Large intestine (tissue), 12 donors: ENCODE measurements at places on chromosomes 5 and 9.
A peak's percentile ranks its signal among the peaks of the same experiment; 100 is the strongest.

DNA sequence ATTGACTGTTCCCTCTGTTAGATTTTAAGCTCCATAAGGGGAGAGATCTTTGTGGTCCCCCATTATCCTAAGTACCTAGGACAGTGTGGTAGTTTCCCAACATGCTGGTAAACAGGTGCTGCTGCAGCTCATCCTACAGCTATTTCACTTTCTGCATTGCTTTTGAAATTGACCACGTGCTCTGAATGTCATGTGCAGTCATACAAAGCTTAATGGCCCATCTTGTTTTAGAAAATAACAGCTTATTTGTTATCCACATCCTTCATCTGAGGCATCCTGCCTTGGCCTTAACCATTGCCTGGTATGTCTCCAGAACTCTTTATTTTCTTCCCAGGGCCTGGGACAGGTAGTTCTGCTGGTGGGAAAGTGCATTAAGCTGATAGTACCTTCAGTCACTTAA lies 14.7 kb downstream of the PIK3R1 start:
- DNase-seq = no peak

DNA sequence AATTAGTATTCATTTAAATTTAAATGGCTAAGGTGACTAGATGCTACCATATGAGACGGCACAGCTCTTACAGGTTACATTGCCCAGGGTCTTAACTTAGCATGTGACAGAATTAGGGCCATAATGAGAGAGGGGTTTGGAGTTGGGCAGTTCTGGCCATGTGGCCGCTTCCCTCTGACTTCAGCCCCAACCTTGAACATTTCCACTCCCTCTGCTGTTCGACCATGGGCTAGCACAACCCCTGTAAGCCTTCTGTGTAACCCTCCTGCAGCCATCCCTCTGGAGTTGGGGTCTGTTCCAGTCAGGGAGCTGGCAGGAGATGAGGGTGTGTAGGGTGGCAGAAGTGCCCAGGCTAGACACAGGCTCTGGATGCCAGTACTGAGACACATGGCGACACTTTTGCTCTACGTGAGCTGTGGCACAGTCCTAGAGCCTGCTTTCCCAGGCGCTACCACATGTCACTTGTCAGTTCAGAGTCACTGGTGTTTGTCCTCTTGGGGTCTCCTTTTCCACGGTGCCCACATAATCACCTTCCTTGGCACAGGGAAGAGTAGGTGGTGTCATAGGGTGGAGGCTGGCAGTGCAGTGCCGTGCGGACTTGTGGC lies 128.7 kb upstream of the PITX1 start:
- DNase-seq = no peak

- DNase-seq = no peak
Observed at GRCh38 chr5:61279725-61280124, 52.3 kb upstream of the ZSWIM6 start.

DNA sequence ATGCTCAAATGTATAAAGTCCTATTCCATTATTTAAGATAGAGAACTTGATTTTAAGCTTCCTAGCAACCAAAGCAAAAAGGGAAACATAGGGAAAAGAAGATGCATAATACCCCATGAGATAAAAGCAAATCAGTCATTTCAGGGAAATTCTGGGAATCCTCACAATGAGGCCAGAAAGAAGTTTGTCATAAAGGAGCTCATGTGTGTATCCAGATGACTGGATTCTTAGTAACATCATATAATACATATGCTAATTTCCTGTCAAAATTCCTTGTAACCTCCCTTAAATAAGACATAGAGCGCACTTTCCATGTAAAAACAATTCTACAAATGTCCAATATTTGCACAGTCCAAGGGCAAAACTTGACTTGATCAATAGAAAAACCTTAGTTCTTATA lies 411.0 kb upstream of the WWC1 start:
- DNase-seq = no peak

DNA sequence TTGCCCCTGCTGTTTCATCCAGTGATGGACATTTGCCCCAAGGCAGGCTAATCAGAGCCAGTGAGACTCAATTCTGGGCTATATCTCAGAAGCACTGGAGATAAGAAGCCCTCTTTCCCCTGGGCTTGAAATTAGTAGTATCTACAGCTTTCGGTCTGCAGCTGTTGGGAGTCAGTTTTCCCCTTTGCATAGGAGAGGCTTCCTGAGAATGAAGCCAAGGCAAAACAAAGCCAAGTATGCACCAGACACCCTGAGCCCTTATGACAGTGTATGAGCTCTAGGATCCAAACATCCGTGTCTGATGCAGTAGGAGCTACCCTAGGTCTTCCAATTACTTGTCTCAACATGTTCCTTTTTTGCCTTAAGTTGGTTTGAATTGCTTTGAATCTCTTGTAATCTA lies 79.2 kb upstream of the PANK3 start:
- no peak for DNase-seq

GRCh38 chr5:124140060-124140459 lies 606.4 kb downstream of the ZNF608 start:
- DNase-seq = no peak

GRCh38 chr5:61906820-61907219 lies 399.2 kb upstream of the KIF2A start:
- DNase-seq = no peak

DNA sequence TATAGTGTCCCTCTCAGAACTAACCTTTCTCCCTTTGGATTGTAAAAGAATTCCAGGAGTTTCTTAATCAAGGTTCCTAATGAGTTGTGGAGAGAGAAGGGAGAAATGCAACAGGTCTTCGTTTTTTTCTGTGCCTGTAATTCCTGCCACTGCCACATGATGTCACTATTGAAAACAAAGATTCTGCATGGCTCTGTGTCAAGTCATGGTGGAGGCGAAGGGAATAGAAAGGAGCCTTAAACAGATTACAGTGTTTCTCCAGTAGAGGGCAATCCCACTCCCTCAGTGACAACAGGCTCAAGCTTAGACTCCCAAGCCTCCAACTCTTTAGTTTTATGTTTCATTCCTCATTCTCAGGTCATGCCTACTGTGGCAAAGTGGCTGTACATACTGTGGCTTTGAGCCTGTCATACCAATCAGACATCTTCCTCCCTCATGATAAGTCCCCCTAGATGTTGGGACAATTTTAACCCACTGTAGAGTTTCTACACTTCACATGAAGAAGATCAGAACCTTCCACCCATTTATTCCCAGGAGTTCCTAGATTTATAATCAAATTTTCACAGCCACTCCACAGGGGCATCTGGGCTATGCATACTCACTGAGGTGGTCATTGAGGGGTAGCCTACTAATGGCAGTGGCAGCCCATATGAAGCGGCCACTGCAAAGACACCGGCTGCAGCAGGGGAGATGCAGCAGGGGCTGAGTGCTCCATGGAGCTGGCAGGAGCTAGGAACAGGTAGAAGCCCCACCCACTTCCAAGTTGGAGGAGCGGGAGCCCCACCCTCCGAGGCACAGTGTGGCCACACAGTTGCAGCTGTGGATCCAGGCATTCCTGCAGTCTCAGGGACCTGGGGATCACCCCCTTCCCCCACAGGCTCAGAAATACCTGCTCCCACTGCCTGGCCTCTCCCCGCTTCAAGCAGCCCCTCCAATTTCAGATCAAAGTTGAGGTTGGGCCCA lies 97.4 kb upstream of the TRIM32 start:
- no peak for DNase-seq

DNA sequence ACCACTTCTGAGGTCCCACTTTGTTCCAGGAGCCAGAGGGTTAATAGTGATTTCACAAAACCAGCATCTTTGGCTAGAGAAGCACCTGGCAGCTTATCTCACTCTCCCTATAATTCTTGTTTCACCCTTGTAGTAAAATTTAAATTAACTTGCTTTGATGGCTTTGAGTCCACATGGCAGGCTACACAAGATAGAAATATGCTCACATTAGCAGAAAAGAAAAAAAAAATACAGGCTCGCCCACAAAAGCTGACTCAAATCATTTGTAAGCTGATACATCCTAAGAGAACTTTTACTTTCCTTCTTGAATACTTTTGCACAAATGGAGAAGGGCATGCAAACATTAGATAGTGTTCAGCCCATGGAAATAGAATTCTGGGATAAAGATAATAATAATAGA lies 36.2 kb downstream of the TNFSF15 start:
- no peak for DNase-seq

- DNase-seq = no peak
Observed at GRCh38 chr5:51203598-51203997, 179.7 kb upstream of the ISL1 start.

DNA sequence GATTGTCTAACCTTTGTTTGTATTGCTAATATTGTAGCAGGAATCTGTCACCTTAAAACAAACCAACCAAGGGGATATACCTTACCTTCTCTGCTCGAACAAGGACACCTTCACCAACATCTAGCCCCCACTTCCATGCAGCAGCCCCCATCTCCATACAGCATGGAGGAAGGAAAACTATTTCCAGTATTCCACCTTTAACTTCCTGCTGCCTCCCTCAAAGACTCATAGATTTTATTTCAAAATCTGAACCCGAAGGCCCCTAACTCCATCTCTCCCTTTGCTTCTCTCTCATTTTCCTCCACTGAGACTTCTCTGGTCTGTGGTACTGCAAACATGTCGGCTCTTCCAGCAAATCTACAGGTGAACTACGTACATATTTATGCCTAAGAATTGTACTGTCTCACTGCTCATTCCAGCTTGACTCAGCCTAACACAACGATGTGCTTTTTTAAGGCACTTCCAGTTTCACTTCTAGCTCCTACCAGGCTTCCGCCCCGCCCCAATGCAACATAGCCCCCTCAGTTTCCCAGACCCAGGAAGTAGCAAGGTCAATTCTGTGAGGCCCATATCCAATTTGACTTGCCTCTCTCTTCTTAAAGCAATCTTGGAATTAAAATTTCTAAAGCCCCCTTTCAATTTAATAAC lies 70.7 kb upstream of the RNF38 start:
- DNase-seq = peak; percentile 72

GRCh38 chr9:99712214-99712613 lies 109.5 kb upstream of the NR4A3 start:
- no peak for DNase-seq

DNA sequence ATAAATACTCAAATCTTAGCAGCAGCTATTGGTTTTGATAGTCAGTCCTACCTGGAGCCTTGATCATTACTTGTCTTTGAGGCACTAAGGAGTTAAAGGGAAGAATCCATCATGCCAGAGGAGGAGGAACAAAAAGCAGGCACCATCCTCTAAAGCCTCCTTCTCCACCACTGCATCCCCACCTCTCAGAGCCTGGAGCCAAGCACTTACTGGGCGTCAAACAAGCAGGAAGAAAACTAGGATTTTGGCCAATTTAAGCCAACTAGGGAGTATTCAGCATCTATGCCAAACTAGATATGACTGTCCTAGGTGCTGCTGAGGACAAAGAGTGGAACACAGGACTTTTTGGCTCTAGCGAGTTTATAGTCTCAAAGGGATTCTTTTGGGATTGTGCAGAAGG lies 152.5 kb downstream of the PPP2R2B start:
- no peak for DNase-seq

- DNase-seq = no peak
Observed at GRCh38 chr5:78549043-78549442, 99.5 kb downstream of the LHFPL2 start.

DNA sequence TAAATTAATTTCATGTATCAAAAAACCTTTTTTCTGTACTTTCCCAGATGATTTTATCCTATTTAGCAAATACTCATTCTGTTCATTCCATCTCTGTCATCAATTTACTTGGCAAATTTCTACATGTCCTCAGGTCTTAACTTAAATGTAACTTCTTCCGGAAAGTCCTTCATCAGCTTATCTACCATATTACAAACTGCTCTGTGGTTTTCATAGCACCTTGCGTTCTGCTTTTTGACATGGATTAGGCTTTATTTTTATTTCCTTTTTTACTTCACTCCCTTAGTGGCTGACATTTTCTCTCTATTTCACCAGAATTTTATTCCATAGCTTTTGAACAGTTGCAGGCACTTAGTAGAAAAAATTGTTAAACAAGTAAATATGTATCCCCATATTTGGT lies 1040.8 kb downstream of the TAF11L14 start:
- DNase-seq = no peak

- no peak for DNase-seq
Observed at GRCh38 chr5:157602505-157602904, 26.9 kb upstream of the ADAM19 start.

- no peak for DNase-seq
Observed at GRCh38 chr5:162429142-162429541, 361.6 kb downstream of the GABRG2 start.

GRCh38 chr9:112784020-112784785 lies 33.6 kb downstream of the SNX30 start:
- DNase-seq = no peak

DNA sequence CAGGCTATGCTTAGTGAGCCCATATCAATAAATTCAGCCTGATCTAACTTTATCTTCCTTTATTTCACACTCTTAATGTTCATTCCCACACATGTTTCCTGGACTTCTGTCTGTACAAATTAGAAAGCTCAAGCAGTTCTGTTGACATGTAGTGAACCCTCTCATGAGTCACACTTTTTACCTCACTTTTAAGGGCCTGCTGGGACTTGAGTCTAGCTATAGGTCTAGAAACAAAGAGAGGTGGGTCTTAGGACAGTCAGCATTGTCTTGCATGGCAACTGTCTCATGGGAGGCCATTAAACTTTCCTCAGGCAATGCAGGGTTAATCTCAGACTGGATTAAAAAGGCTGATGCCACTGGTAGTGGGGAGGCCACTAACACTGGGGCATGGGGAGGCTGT lies 8.6 kb upstream of the CCNH start:
- no peak for DNase-seq

DNA sequence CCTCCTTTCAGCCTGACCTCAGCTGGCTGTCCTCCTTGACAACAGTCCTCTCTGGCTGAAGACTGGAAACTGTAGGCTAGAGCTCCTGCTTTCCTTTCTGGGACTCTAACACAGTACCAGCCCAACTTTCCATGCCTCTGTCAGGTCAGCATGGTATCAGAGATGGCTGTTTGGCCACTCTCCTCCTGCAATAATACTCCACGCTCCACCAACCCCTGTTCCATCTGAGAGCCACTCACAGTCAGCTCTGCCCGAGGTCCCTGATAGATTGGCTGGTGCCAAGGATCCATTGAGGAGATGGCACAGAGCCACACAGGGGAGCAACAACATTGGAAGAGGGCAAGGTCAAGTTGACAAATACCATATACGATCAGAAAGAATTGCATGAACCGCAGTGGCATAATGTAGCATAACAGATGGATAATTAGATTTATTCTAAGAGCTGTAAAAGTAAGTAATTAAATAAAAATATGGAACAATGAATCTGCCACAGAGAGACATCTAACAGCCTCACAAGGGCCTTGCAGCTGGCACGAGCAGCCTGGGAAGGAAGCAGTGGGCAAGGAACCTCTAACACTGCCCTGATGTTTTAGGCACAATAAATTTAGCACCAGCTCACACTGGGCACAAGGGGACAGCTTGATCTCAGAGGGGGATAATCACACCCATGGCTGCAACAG lies 94.3 kb upstream of the LRRTM2 start:
- no peak for DNase-seq
